ENCODE measurements at places on chromosomes 12 and 14. TPM values are rescaled to one million over a fixed set of nuclear protein-coding genes. Genes with fewer than 3 reads are reported as not detected.

The KRT82 gene
- polyA plus RNA-seq = not detected

The OR6C74 gene
- polyA plus RNA-seq = not detected

The ANKRD33 gene
- not detected for polyA plus RNA-seq

The TMEM132D gene
- polyA plus RNA-seq = not detected

The FAM222A gene
- 0.32 TPM for polyA plus RNA-seq

The TMTC1 gene
- 12.5 TPM for polyA plus RNA-seq

The CACNA2D4 gene
- 0.65 TPM for polyA plus RNA-seq

The KERA gene
- polyA plus RNA-seq = not detected

The ANGEL1 gene
- polyA plus RNA-seq = 8.4 TPM

The KRT6C gene
- not detected for polyA plus RNA-seq

The SYNDIG1L gene
- polyA plus RNA-seq = not detected

The VRTN gene
- not detected for polyA plus RNA-seq

The WASHC3 gene
- polyA plus RNA-seq = 54.8 TPM

The TAS2R10 gene
- 0.07 TPM for polyA plus RNA-seq

The RNU4-1 gene
- polyA plus RNA-seq = not detected

The FOXA1 gene
- polyA plus RNA-seq = 0.31 TPM

The GPHB5 gene
- not detected for polyA plus RNA-seq

The PRIMA1 gene
- not detected for polyA plus RNA-seq

The AHNAK2 gene
- 2.6 TPM for polyA plus RNA-seq

The SDSL gene
- 13.4 TPM for polyA plus RNA-seq

The PCED1B gene
- polyA plus RNA-seq = 2.6 TPM

The POLR3B gene
- 6.9 TPM for polyA plus RNA-seq

The GPR84 gene
- not detected for polyA plus RNA-seq

The TMEM52B gene
- polyA plus RNA-seq = 3.6 TPM

The OVCH1 gene
- 0.05 TPM for polyA plus RNA-seq

The KRT71 gene
- polyA plus RNA-seq = not detected

The SPX gene
- polyA plus RNA-seq = 0.12 TPM

The KRT83 gene
- not detected for polyA plus RNA-seq

The TESPA1 gene
- not detected for polyA plus RNA-seq

The MGP gene
- 1.9 TPM for polyA plus RNA-seq

The LRTM2 gene
- polyA plus RNA-seq = not detected

The OTOGL gene
- polyA plus RNA-seq = 0.10 TPM

The CIPC gene
- 5.6 TPM for polyA plus RNA-seq

The HAL gene
- polyA plus RNA-seq = not detected

The SLC17A8 gene
- polyA plus RNA-seq = not detected

The GPRC5A gene
- polyA plus RNA-seq = 201 TPM

The OR4M1 gene
- polyA plus RNA-seq = not detected

The BCL2L14 gene
- polyA plus RNA-seq = not detected

The TOMM20L gene
- polyA plus RNA-seq = not detected

The RPS6KA5 gene
- polyA plus RNA-seq = 0.30 TPM

Measured in IMR-90 (cell line).